ENCODE measurements at places on chromosomes 2 and 18.

GRCh38 chr2:23449413-23449812, 64.4 kb downstream of the KLHL29 start:
- DNase-seq: no peak

DNA sequence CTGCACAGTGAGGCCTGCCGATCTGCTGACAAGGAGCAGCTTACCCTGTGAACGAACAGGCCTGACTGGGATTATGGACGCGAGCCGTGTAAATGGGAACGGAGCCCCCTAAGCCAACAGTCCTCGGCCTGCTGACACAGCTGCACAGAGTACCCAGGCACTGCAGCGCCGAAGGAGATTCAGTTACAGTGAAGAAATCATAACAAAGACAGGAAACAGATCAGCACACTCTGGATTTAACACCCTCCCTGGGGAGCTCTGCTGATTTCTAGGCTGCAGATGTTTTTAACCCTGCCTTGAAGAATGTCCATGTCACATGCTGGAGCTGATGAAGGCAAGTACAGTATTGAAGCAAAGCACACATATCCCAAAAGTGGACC, 43.4 kb downstream of the COLEC12 start:
- no peak for DNase-seq

DNA sequence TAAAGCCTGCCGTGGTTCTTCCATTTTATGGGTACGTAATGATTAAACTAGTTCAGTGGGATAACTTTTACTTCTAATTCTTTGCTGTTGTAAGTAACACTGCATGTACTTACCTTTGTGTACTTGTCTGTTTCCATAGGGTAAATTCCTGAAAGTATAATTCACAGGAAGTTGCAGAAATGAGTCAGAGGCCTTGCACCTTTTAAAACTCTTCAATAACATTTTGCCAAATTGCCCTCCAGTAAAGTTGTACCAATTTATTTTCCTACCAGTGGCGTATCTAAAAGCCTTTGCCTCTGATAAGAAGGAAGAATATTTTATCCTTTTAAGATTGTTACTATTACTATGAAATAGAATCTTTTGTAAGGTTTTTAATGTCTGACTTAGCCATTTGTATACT, 65.1 kb downstream of the CAB39 start:
- peak; percentile 78 for DNase-seq

GRCh38 chr2:45652090-45653031, 886 bp downstream of the PRKCE start:
- peak; percentile 11 for DNase-seq

GRCh38 chr2:203763938-203764664, 57.7 kb downstream of the CD28 start:
- DNase-seq: no peak

DNA sequence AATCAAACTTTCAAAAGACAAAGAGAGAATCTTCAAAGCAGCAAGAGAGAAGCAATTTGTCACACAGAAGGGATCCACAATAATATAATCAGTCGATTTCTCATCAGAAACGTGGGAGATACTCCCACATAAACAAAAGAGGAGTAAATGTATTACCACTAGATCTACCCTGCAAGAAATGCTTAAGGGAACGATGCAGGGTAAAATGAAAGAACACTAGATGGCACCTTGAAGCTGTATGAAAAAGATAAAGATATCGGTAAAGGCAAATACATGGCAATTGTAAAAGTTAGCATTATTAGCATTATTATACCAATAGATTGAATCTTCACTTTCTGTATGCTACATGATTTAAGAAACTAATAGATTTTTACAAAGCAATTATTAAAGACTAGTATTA, 677.0 kb downstream of the SUCLG1 start:
- no peak for DNase-seq

DNA sequence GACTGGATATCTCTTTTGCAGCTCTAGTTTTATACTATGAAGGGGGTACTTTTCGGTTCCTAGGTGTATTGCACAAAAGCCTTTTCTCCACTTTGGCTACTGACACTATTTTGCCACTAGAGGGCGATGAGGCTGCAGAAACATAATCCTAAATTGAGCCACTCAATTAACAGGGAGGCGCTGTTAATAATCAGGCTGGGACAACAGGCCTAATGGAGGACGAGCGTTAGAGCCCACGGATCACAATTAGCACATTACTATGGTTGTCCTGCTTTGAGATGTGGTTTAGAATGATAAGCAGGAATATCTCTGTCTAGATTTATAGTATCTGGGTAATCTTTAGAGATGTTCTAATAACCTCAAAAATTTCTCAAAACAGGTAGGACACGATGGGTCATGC, 62.2 kb upstream of the PMAIP1 start:
- peak; percentile 40 for DNase-seq

- DNase-seq: no peak
Observed at GRCh38 chr2:2825062-2825461, 494.0 kb upstream of the MYT1L start.

DNA sequence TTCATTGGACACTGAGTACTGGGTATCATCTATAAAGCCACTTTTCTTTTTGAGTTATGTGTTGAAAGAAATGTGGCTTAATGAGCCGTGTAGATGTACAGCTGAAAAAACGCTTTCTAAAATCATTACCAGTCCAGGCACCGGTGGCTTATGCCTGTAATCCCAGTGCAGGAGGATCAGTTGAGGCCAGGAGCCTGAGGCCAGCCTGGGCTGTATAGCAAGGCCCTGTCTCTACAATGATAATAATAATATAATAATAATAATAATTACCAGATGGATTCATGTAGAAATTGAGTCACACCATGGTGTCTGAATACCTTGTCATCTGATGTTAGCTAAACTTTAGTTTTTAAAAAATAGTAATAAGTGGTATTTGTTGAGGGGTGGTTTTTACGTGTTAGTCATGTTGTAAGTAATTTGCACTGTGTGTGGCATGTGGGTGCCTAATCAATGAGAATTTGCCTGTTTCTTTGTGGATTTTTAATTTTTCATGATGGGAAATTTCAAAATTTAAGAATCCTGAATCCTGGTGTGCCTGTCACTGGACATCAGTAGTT, 30.1 kb downstream of the NCK2 start:
- DNase-seq: no peak
